ENCODE measurements at places on chromosomes 11 and 22. TPM values are rescaled to one million over a fixed set of nuclear protein-coding genes. Genes with fewer than 3 reads are reported as not detected.

PHOX2A gene
- not detected for total RNA-seq

SLC22A25 gene
- not detected for total RNA-seq

NXPE4 gene
- total RNA-seq = not detected

VEGFB gene
- total RNA-seq = 190 TPM

- no peak for DNase-seq
These were observed 42.1 kb downstream of the NCAPD3 start for GRCh38 chr11:134181707-134182106.

DNA sequence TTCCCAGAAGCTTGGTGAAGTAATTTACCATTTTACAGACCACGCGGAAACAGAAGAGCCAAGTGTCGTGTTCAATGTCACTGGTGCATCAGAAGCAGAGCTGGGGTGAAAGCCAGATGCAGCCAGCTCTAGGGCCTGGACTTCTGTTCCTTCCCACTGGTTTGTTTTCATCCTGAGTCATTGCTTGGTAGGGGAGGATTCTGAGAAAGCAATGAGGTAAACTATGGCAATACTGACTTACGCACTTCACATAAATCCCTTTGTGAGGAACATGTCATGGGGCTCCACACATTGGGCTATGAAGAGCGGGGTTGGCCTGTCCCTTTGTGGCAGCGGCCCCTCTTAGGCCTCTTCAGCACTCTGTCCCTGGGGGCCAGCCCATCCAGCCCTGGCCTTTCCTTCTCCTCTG, 52.4 kb upstream of the RBFOX2 start:
- DNase-seq = peak; percentile 87

- DNase-seq = no peak
These were observed 624.1 kb downstream of the BUD13 start for GRCh38 chr11:116148645-116149044.

GRCh38 chr11:2883979-2884815, 1.4 kb downstream of the CDKN1C start:
- no peak for DNase-seq

TMA7B gene
- not detected for total RNA-seq

DNA sequence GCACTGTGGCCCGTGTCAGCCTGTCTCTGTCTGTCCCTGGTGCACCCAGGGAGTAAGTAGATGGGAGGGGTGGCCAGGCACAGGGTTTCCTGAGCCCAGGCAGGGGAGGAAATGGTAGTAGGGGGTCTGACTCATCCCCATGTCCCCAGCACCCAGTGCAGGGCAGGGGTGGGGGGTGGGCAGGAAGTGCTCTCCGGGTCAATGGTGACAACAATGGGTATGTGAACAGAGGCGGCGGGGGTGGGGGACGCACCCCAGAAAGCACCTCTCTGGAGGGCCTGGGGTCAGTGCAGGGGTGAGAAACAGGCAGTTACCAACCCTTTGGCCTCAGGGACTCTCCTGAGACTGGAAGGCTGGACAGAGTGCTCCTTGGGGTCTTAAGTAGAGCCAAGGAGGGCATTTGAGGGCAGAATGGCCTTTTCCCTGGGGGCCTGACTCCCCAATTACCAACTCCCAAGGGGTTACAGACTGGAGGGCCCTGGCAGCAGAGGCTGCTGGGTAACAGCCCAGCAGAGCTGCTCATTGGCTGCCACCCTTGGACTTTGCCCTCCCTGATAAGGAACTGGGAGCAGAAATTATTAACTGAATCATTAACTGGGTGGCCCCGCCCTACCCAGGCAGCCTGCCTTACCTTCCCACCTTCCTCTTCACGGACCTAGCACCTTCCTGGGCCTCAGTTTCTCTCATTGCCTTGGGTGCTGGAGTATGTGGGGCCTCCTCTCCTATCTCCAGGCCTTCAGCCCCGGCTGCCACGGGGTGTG, 4.2 kb downstream of the MYRF start:
- DNase-seq = no peak

- DNase-seq = no peak
These were observed 5.9 kb downstream of the CCDC90B start for GRCh38 chr11:83280256-83280655.

OSM gene
- total RNA-seq = 2.0 TPM

DNA sequence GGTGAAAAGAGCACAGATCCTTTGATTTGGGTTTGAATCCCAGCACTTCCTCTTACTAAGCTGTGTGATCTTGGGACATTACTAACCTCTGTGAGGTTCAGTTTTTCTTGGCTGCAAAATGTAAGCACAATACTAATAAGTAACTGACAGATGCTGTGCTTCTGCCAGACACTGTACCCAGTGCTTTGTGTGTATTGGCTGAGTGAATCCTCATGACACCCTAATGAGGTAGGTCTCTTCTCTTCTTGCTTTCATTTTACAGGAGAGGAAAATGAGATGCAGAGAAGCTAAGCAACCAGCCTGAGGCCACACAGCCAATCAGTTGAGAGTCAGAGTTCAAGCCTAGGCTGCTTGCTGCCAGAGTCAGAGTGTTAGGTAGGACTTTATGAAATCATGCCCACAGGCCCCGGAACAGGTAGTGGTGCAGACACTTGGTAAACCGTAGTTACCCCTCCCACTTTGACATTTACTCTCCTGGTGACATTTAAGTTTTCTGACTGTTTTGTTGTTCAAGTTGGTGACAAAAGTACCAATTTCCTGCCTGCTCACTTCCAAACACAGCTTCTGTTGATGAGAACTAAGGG, 21.2 kb downstream of the PTPRJ start:
- DNase-seq = no peak

BIRC3 gene
- total RNA-seq = 11.4 TPM

GRCh38 chr22:29138556-29139305, 65.9 kb downstream of the KREMEN1 start:
- DNase-seq = no peak

- DNase-seq = no peak
These were observed 892.3 kb upstream of the CHORDC1 start for GRCh38 chr11:91115116-91115515.

DNA sequence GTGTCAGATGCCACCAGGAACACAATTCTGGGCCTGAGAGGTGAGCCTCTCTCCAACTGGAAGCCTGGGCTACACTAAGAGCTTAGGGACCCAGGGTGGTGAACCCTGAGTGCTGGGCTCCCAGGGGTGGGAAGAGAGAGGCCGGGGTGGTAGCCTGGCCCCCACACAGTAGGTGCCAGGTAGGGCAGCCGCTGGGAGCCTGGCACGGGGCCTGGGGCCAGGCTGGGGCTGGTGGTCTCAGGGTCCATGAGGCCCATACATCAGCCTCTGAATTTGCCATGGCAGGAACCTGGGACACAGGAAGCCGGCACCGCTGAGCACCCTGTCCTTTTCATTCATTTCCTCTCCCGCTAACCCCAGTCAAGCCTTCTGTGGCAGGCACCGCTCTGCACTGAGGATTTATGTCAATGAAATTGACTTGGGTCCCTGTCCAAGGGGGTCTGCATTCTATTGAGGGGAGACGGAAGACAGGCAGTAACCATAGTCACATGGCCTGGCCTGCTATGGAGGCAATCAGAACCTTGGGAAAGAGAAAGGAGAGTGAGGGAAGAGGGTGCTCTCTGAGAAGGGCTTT, 8.6 kb downstream of the MYEOV start:
- no peak for DNase-seq

GDPD4 gene
- total RNA-seq = not detected

GRCh38 chr11:15859411-15859810, 496.9 kb downstream of the SOX6 start:
- DNase-seq = no peak

- peak; percentile 38 for DNase-seq
These were observed 15.0 kb downstream of the RBX1 start for GRCh38 chr22:40965936-40966725.

EXT2 gene
- total RNA-seq = 62.8 TPM

DNA sequence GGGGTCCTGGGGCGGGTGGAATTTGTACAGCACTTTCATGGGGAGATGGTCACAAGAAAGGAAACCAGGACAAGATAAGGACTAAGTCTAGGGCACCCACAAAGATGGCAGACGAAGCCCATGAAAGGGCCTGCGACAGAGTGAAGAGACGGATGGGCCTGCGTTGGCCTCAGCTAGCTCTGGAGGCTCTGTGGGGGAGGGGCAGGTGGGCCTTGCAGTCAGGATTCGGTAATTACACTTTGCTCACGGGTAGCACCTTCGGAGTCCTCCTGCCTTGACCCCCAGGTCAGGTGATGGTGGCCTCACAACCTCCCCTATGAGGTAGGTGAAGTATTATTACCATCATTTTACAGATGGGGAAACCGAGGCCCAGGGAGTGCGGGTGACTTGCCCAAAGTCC, 7.1 kb downstream of the LRRC10B start:
- no peak for DNase-seq

DNA sequence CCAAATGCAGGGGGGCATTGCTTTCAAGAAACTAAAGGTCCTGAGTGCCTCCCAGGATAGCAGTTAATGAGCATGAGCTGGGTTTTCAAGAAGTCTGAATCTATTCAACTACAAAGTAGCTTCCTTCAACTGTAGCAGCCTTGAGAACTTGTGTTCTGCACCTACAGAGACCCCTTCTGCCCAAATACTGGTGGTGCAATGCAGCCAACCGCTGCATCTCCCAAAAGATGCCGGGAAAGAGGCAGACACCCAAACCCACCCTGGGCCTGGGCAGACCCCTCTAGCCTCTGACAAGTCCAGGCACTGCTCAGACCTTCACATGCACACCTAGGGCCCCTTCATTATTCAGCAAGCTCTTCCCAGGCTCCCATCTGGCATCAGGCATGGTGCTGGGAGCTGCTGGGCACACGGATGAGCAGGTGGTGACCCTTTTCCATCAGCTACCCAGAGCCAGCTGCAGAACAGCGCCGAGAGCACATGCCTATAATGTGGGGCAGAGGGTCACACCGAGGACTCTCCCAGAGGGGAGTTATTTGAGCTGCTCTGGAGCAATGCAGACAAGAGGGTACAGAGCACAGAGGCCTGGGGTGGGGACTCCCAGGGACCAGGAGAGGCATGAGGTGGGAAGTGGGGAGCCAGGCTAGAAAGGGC, 44.9 kb upstream of the ETS1 start:
- DNase-seq = no peak

- DNase-seq = no peak
These were observed 36.9 kb downstream of the NAALAD2 start for GRCh38 chr11:90171359-90171758.

C22orf42 gene
- not detected for total RNA-seq

DNA sequence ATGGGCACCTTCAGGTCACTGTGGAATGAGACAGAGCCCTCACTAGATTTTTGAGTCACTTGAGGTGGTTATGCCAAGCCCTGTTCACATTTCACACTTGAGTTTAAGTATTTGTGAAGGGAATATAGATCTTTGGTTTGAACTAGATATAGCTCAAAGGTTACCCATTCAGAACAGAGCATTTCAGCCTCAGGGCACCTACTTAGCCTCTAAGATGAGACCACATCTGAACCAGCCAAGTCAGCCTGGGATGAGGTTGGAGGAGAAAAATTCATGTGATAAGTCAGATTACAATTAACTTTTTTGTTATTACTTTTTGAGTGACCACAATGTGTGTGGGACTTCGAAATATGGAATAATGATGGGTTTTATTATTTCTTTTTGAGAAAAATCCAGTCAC, 127.8 kb downstream of the TEAD1 start:
- no peak for DNase-seq

- DNase-seq = no peak
These were observed 24.3 kb upstream of the MOB2 start for GRCh38 chr11:1510928-1511327.

GRCh38 chr11:77118086-77118485, 10.0 kb upstream of the MYO7A start:
- DNase-seq = no peak

DNA sequence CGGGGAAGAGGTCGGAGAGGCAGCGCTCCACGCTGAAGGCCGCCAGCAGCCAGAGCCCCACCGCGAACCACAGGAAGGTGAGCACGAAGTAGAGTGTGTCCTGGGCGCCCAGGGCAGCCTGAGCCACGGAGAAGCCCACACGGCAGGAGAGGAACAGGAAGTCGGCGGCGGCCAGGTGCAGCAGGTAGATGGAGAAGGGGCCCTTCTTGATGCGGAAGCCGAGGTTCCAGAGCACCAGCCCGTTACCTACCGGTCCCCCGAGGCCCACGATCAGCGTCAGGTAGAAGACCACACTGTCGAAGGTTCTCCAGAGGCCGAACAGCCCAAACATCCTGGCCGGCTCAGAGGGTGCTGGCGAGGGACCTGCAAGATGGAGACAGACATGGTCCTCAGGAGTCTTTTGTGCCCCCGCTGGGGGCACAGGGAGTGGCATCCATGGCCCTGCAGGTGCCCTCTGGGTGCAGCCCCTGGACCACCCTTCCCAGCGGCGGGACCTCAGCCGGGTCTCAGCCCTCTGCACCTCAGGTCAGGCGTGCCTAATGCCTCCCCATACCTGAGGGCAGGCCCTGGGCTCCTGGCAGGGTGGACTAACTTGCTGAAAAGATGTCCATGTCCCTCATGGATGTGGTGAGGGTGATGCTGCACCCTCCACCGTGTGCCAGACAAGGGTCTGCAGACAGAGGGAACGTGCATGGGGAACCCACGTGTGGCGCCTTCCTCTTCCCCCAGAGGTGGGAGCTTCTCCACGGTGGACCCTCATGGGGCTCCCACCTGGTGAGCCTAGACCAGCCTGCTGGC, at the start of gene MRGPRG:
Gene MRGPRG (minus strand): TSS at position 331 of the 798 bp plus-strand sequence. CDS start 0 bp downstream, at position 331.
- peak; percentile 72 for DNase-seq

DNA sequence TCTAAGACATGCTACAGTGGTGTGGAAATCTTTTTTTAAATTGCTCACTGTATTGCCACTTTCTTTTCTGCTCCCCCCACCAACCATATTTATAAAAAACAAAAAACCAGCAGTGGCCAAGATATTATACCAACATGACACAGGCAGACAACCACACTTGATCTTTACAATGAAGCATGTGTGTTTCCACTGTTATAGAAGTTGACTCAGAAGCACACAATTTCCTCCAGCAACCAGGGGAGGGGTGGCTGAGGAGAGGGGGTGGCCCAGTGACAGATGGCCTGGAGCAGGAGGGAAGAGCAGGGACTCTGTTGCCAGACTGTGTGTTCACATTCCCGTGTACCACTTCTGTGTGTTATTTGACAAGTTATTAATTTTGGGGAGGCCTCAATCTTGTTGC, 14.8 kb downstream of the CD59 start:
- no peak for DNase-seq

CDC42EP2 gene
- total RNA-seq = 15.7 TPM

- no peak for DNase-seq
These were observed 20.9 kb upstream of the PARVG start for GRCh38 chr22:44159811-44160210.

SYT12 gene
- 0.67 TPM for total RNA-seq

GRCh38 chr11:74487875-74488274, 5.6 kb downstream of the LIPT2 start:
- no peak for DNase-seq

GRCh38 chr22:40400159-40400558, 29.8 kb downstream of the SGSM3 start:
- DNase-seq = no peak

CREB3L1 gene
- 14.3 TPM for total RNA-seq

CCDC134 gene
- 5.7 TPM for total RNA-seq

DNA sequence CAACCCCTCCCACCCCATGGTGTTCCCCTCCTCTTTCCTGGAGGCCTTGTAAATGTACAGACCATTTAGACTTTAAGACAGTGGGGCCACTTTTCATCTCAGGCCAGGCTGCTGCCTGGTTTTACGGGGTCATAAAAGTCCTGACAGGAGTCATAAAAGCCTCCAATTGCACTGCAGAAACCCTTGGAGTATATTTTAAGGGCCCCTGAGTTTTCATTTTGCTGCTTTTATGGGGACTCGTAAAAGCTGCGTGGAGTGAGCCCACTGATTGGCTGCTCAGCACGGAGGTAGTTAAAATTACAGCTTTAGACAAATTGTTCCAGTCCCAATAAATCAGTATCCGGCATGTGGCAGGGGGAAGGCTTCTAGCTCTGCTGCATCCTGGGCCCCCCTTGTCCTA, 627.6 kb downstream of the NTM start:
- no peak for DNase-seq

TTLL1 gene
- 7.2 TPM for total RNA-seq
